ENCODE measurements at places on chromosomes 13 and 19.

- DNase-seq: no peak
Observed at GRCh38 chr19:58586133-58586765, 13.1 kb upstream of the MZF1 start.

GRCh38 chr13:52850396-52851136, 2.1 kb upstream of the PCDH8 start:
- DNase-seq: peak; percentile 34

- DNase-seq: no peak
Observed at GRCh38 chr19:2997720-2998119, 20.4 kb downstream of the TLE6 start.

GRCh38 chr19:48997972-48998371, 4.3 kb downstream of the RUVBL2 start:
- DNase-seq: peak; percentile 46

DNA sequence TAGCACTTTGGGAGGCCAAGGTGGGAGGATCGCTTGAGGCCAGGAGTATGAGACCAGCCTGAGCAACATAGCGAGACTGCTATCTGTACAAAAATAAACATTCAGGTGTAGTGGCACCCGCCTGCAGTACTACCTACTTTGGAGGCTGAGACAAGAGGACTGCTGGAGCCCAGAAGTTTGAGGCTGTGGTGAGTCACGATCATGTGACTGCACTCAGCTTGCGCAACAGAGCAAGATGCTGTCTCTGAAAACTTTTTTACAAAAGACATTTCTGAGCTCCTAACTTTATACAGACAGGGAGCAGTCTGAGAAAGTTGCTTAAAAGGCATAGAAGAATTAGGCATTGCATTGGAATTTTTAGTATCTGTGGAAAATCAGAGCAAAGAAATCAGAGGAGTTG, 10.4 kb upstream of the TBC1D4 start:
- DNase-seq: peak; percentile 16

GRCh38 chr19:32178401-32178800, 167.0 kb upstream of the ZNF507 start:
- DNase-seq: no peak

DNA sequence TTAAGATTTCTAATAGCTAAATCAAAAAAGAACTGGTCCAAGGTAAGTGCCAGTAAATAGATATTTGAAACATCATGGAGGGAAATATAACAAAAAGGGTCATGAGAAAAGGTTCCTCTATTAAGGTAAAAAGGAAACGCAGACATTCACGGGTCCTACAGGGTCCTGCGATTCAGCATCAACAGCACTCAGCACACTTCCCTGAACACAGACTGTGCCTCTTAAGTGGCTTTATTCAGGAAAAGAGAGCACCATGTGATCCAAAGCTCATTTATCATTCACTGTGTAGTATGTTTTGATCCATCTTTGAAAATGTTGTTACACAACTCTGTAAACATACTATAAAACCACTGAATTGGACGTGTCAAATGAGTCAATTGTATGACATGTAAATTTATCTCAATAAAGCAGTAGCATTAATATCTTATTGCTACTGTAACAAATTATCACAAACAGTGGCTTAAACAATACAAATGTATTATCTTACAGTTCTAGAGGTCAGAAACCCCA, 33.7 kb downstream of the CRYL1 start:
- DNase-seq: no peak

DNA sequence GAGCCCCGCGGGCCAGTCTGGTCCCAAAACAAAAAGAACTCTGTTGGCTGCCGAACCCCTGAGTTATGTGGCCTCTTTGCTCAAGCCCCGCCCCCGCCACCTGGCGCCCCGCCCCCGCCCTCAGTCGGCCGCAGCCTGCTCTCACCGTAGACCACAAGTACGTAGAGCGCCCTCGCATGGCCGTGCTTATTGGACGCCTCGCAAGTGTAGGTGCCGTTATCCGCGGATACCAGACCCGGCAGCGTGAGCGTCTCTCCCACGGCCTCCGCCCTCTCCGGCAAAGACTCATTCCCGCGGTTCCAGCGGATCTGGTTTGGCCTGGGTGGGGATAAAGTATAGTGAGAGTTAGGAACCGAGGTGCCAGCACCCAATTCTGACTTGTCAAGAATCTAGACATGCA, 5.5 kb upstream of the ZNF428 start:
- no peak for DNase-seq

DNA sequence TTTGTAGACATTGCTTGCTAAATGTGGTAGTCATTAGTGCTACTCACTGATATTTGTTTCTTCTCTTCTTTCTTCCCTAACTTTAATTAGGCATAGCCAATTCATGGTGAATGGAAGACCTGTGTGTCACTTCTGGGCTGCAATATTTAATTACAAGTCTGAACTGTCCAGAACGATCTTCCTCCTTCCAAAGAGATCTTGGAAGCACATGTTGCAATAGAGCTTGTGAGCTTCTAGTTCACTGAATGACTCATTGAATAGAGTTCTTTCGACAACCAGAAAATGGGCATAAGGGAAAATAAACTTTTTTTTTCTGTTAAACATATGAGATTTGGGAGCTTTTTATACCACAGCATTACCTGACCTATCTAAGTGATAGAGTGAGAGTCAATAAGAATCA, 1264.6 kb downstream of the PCDH9 start:
- DNase-seq: peak; percentile 37

DNA sequence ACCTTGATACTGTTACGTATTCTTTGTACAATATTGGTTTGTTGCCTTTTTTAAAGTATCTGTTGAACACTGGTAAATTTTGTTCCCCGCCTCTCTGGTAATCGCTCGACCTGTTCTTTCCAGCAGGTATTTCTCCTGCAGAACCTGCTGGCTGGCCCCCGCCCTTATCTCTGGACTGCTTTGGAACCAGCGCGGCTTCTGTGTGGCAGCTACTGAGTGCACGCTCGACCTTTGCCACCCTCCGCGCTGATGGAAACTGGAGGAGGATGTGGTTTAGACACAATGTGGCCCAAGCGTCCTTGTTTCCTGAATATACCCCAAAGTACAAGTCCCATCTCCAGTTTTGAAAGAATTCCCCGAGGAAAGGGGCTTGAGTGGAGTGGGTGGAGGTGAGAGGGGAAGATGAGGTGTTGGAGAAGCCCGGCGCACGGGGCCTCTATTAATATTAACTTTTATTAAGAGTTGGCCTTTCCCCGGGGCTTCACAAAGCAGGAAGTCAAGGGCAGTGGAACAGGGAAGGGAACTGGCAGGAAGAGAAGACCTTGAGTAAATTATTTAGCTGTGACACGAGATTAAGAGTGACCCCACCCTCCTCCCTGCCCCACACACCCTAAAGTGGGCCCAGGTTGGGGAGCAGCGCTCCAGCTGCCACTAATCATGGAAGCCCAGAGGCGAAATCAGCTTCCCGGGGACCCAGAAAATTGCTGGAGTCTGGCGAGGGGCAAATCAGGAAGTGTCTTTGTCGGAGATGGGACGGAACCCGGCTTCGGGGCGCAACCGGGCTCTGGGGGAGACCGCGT, 16.0 kb downstream of the CDX2 start:
- no peak for DNase-seq

DNA sequence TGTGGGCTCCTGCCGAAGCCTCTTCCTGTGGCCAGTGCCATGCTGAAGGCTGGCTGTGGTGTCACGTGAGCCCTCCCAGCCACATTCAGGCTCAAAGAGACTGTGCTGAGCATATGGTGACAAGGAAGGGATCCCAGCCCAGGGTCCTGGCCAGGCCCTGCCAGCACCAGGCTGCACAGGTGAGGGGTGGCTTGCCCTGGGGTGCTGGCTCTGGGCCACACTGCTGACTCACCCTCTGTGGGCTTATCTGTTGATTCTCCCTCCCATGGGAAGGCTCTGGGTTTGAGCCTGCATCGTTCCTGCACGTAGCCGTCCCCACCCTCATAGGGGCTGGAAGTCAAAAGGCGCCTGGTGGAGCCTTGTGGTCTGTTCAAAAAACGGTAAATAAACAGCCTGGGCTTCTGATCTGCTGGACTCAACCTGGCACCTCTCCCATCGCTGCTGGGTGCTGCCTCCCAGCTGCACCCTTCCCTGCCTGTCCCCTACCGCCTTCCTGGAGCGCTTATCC, 31.1 kb downstream of the DNM2 start:
- peak; percentile 70 for DNase-seq

DNA sequence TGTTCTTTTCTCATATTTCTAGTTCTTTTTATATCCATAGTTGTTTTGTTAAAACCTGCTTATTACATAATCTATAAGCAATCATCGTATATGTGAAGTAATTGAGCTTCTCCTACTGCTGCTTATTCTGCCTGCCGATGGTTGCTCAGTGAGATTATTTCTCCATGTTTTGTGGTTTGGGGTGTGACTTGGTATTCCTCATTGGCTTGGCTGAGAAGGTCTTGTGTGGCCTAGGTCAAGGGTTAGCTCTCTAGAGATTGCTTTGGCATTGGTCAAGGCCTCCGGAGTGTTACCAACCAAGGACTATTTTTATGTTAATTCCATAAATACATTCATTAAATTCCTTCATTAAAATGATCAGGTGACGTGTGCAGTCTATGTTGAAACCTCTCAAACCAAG, 302.8 kb downstream of the MYO16 start:
- no peak for DNase-seq

GRCh38 chr19:4264812-4265211, 14.3 kb upstream of the SHD start:
- no peak for DNase-seq

DNA sequence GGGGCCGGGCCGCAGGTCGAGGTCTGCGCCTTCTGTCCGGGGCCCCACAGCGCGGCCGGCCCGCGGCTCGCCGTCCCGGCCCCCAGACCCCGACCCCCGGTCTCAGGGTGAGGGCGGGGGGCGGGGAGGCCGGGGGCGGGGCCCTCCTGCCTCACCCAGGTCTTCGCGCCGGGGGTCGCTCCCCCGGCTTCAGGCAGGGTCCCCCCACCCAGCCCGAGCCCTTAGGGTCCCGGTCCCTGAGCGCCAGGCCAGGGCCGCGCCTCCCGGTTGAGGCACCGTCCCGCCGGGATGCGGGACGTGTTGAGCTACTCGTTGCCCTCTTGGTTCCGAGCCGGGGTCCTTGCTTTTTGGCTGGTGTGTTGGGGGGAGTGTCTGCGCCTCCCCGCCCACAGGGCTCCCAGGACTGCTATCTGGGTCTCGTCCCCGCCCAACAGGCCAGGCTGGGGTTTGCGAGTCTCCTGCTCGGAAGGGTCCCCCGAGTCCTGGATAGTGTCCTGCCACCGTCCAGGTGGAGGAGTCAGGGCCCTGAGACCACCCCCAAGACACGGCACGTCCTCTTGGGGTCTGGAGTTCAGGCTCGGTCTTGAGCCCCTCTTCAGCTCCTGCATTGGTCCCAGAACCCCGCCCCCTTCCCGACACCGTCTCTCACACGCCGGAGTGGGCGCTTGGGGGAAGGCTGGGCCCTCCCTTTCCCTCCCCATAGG, 452 bp downstream of the PIAS4 start:
- no peak for DNase-seq

DNA sequence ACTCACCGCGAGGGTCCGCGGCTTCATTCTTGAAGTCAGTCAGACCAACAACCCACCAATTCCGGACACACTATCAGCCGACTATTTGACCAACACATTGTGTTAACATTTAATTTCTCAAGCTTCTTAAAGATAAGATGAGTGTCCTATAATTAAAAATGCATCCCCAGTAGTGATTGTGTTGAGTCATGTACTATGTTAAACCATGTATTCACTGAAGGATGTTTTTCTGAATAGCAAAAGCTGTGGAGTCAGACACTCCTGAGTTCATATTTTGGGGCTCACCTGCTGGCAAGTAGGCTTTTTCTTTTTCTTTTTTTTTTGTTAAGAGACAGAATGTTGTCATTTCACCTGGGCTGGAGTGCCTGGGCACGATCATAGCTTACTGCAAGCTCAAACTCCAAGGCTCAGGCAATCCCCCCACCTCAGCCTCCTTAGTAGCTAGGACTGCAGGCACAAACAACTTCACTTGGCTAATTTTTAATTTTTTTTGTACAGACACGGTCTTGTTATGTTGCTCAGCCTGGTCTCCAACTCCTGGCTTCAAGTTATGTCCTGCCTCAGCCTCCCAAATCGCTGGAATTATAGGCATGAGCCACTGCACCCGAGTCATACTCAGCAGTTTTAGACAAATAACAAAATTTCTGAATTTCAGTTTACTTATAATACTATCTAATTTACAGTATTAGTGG, 606.9 kb downstream of the PCDH9 start:
- no peak for DNase-seq

- no peak for DNase-seq
Observed at GRCh38 chr19:42397263-42398166, 7.4 kb upstream of the CNFN start.

- DNase-seq: peak; percentile 100
Observed at GRCh38 chr19:18364826-18365528, 21.0 kb upstream of the GDF15 start.

- peak; percentile 56 for DNase-seq
Observed at GRCh38 chr19:51687791-51688670, 5.1 kb upstream of the SPACA6 start.

DNA sequence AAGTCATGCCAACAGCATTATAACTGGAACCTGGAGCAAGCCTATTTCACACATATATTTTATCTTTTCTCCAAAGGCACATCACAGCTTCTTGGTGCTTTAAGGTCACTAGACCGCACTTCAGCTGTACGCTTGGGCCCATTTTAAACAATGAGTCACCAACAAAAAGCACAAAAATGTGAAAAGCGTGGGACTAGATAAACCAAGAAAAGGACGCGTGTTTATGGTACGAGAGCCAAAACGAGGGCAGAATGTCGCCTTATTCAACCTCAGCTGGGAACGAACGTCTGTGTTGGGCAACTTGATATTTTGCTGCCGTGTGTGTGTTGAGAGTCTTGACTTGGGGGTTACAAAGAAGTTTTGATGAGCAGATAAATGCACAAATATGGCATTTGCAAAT, 9.2 kb upstream of the EHD2 start:
- DNase-seq: no peak

DNA sequence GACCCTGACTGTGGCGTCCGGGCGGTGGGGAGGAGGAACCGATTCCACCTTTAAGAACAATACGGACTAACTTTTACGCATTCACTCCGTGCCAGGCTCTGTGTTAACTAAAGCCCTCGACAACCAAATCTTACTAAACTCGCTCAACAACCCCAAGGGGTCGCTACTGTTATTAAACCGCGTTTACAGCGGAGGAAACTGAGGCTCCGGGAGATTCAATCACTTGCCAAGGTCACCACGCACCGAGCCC, 1.2 kb downstream of the SAMD1 start:
- peak; percentile 39 for DNase-seq

DNA sequence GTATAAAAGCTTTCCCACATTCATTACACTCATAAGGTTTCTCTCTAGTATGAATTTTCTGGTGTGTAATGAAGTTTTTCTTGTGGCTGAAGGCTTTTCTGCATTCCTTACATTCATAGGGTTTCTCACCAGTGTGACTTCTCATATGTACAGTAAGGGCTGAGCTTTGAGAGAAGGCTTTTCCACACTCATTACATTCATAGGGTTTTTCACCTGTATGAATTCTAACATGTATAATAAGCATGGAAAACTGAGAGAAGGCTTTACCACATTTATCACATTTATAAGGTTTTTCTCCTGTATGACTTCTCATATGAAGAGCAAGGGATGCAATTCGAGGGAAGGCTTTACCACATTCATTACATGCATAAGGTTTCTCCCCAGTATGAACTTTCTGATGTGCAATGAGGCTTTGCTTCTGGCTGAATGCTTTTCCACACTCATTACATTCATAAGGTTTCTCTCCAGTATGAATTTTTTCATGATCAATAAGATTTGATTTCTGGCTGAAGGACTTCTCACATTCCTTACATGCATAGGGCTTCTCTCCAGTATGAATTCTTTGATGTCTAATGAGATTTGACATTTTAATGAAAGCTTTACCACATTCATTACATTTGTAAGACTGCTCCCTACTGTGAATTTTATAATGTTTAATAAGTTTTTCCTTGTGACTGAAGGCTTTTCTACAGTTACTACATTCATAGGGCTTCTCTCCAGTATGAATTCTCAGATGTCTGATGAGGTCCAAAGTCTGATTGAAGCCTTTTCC, 42.6 kb downstream of the ZNF527 start:
- DNase-seq: peak; percentile 11

All from fibroblast of the aortic adventitia (primary cell).